ENCODE measurements at places on chromosomes 11 and 22.
A peak's percentile ranks its signal among the peaks of the same experiment; 100 is the strongest.

- H3K4me3 ChIP-seq = no peak overlapping the region
- no peak for DNase-seq
- peaks cover 1% of the 10 kb centered on the region for H3K4me1 ChIP-seq
- peaks cover 1% of the 10 kb centered on the region for H3K36me3 ChIP-seq
Observed at GRCh38 chr11:31387379-31387778, 17.7 kb downstream of the DNAJC24 start.

DNA sequence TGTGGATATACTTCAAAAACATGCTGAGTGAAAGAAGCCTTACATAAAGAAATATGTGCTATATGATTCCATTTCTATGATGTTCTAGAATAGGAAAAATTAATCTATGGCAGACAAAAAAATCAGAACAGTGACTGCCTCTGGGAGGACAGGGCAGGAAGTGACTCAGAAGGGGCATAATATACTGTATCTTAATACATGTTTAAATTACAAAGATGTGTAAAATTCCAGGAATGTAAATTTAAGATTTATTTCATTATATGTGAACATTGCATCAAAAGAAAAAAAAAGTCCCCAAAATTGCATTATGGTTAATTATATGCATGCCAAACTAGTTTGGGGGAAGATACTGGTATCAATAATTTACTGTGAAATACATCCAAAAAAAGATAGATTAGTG is 32.2 kb downstream of the SBF2 start:
- no peak for DNase-seq
- no peaks in the 10 kb centered on the region for H3K36me3 ChIP-seq
- no peak overlapping the region for H3K27ac ChIP-seq
- H3K27me3 ChIP-seq = peaks cover 3% of the 10 kb centered on the region
- H3K4me3 ChIP-seq = no peak overlapping the region
- no peaks in the 10 kb centered on the region for H3K4me1 ChIP-seq

DNA sequence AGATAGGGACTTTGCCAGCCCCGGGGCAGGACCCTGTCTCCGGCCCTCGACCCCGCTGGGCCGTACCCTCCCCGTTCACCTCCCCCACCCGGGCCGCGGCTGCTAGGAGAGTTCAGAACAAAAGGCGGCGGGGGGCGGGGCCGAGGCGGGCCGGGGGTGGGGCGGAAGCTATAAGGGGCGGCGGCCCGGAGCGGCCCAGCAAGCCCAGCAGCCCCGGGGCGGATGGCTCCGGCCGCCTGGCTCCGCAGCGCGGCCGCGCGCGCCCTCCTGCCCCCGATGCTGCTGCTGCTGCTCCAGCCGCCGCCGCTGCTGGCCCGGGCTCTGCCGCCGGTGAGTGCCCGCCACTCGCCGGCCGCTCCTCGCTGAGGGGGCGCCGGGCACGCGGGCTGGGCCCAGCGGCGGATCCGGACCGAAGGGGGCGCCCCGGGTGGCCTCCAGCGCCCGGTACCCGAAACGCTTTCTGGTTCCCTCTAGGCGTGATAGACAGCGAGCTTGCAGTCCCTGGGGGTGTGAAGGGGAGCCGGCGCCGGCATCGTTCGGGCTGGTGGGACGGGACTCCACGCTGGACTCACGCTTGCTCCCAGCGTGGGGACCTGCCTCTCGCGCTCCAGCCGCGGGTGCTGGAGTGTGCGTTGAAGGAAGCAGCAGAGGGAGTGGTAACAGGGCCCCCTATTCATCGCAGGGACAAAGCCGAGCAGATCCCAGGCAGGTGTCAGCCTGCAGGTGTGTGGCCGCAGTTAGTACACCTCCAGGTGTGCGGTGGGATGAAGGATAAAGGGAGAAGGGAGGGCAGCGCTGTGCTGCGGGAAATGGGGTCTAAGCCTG is at the start of gene MMP11:
Gene MMP11, plus strand, starts transcription at position 201 of the 825 bp plus-strand sequence. Its CDS starts 22 bp downstream, at position 223.
- H3K4me1 ChIP-seq = peaks cover 6% of the 10 kb centered on the region
- no peak within 1 kb of the TSS for H3K27ac ChIP-seq
- H3K36me3 ChIP-seq = no peaks in the 10 kb centered on the region
- H3K4me3 ChIP-seq = peak within 1 kb of the TSS; percentile 75
- peaks cover 13% of the 10 kb centered on the region for H3K27me3 ChIP-seq

- no peak overlapping the region for H3K4me3 ChIP-seq
- no peaks in the 10 kb centered on the region for H3K4me1 ChIP-seq
- H3K27me3 ChIP-seq = no peaks in the 10 kb centered on the region
- DNase-seq = no peak
Observed at GRCh38 chr11:16880184-16880801, 133.9 kb downstream of the PLEKHA7 start.

DNA sequence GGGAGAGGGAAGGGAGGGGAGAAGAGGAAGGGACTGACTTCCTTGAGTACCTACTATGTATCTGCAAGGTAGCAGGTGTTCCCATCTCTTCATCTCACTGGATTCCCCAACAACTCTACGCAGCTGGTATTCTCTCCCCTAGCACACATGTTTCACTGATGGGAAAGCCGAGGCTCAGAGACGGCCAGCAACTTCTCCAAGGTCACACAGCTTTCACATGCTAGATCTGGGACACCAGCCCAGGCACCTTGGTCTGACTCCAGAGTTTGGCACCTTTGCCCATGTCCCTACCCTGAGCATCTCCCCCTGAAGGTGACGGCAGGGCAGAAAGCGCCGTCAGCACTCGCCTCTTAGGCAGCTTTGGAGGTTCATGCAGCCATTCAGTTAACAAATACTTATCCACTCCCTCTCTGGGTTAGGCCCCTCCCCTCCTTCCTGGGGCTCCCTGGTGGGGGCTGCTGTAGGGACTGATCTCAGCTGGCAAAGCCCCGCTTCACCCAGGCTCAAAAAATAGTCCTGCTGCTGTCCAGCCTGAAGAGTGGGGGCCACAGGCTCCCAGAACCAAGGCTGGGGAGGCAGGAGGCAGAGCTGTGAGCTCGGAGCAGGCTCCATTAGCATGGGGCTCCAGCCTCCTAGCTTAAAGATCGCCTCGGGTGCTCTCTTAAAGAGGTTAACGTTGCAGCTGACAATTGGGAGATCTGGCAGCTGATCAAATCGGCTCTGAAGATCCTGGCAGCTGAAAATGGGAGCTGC is 79.4 kb downstream of the IGLL1 start:
- no peak overlapping the region for H3K27ac ChIP-seq
- H3K4me1 ChIP-seq = peaks cover 7% of the 10 kb centered on the region
- no peaks in the 10 kb centered on the region for H3K36me3 ChIP-seq
- no peak for DNase-seq
- H3K27me3 ChIP-seq = no peaks in the 10 kb centered on the region
- H3K4me3 ChIP-seq = no peak overlapping the region

- H3K36me3 ChIP-seq = no peaks in the 10 kb centered on the region
- H3K27ac ChIP-seq = no peak overlapping the region
- H3K4me1 ChIP-seq = no peaks in the 10 kb centered on the region
Observed at GRCh38 chr11:119515771-119516400, 92.9 kb upstream of the THY1 start.

- H3K4me3 ChIP-seq = no peak overlapping the region
- H3K4me1 ChIP-seq = no peaks in the 10 kb centered on the region
- H3K27ac ChIP-seq = no peak overlapping the region
- H3K36me3 ChIP-seq = no peaks in the 10 kb centered on the region
Observed at GRCh38 chr22:39292561-39293074, 26.8 kb downstream of the RPL3 start.

- H3K27ac ChIP-seq = no peak overlapping the region
- H3K27me3 ChIP-seq = peaks cover 7% of the 10 kb centered on the region
- H3K4me1 ChIP-seq = peaks cover 19% of the 10 kb centered on the region
- no peaks in the 10 kb centered on the region for H3K36me3 ChIP-seq
- no peak for DNase-seq
Observed at GRCh38 chr11:9057007-9057406, 34.4 kb downstream of the SCUBE2 start.

DNA sequence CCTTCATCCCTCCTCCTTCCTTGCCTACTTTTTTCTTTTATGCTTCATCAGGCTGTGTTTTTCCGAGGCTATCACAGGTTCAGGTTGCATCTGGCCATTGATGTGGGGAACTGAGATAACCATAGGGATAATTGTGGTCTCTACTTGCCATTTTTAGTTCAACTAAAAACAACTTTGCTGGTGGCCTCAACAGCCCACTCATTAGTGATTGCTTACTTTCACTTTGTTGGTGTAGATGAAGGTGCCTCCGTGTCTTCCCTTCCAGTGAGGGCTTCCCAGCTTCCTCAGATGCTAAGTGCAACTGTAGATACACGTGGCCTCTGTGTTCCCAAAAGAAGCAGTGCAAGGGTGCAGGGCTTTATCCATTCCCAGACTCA is 35.0 kb downstream of the KCNJ1 start:
- H3K36me3 ChIP-seq = peaks cover 2% of the 10 kb centered on the region
- peaks cover 24% of the 10 kb centered on the region for H3K4me1 ChIP-seq
- H3K27me3 ChIP-seq = peaks cover 6% of the 10 kb centered on the region
- H3K4me3 ChIP-seq = peak overlapping the region; percentile 71
- no peak for DNase-seq

DNA sequence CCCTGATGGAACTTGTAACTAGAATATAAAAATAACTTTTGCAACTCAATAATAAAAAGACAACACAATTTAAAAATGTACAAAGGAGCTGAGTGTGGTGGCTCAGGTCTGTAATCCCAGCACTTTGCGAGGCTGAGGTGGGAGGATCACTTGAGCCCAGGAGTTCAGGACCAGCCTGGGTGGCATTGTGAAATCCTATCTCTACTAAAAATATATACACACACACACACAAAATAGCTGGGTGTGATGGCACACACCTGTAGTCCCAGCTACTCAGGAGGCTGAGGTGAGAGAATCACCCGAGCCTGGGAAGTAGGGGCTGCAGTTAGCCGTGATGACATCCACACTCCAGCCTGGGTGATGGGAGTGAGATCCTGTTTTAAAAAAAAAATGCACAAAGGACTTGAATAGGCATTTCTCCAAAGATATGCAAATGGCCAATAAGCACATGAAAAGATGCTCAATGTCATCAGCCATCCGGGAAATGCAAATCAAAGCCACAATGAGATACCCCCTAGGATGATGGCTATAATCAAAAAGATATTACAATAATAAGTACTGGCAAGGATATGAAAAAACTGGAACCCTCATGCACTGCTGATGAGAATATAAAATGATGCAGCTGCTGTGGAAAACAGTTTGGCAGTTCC is 59.8 kb upstream of the SEPTIN5 start:
- H3K36me3 ChIP-seq = no peaks in the 10 kb centered on the region
- H3K27ac ChIP-seq = no peak overlapping the region
- H3K4me3 ChIP-seq = no peak overlapping the region
- DNase-seq = no peak

DNA sequence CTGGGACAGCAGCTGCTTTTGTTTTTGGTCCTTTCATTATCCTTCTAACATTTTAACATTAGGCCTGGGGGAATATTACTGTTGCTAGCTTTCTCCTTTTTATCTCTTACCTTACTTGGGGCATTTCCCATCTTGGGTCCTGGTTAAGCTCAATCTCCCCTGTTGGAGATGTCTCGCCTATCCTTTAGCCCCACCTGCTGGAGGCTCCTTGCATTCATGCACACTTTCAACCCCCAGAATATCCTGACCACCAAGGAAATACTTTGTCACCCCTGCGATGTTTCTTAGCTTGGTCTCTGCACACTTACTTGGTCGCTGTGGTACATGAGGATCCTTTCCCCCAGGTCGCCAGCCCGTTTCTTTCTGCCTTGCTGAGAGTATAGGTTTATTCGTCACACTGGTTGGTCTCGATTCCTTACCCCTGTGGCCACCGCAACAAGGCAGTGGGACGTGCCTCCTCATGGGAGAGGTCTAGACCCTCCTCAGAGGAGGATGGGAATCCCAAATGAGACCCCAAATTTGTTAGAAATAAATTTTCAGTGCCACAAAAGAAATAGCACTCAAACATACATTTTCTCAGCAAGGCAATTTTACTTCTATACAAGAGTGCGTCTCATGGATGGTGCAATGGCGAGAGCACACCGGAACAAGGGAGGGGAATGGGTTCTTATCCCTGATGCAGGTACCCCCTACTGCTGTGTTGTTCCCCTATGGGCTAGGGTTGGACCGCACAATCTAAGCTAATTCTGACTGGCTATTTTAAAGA is 5.4 kb upstream of the TXN2 start:
- peaks cover 18% of the 10 kb centered on the region for H3K36me3 ChIP-seq
- H3K4me3 ChIP-seq = no peak overlapping the region
- H3K4me1 ChIP-seq = peaks cover 4% of the 10 kb centered on the region
- no peaks in the 10 kb centered on the region for H3K27me3 ChIP-seq
- peak; percentile 32 for DNase-seq

GRCh38 chr11:67450796-67451657 is 1.5 kb downstream of the GPR152 start:
- DNase-seq = no peak
- H3K4me1 ChIP-seq = peaks cover 18% of the 10 kb centered on the region
- H3K4me3 ChIP-seq = no peak overlapping the region
- no peaks in the 10 kb centered on the region for H3K36me3 ChIP-seq
- H3K27ac ChIP-seq = no peak overlapping the region

GRCh38 chr11:132751516-132752250 is 780.6 kb downstream of the OPCML start:
- no peaks in the 10 kb centered on the region for H3K4me1 ChIP-seq
- DNase-seq = no peak
- H3K4me3 ChIP-seq = no peak overlapping the region
- H3K27me3 ChIP-seq = no peaks in the 10 kb centered on the region
- no peak overlapping the region for H3K27ac ChIP-seq

DNA sequence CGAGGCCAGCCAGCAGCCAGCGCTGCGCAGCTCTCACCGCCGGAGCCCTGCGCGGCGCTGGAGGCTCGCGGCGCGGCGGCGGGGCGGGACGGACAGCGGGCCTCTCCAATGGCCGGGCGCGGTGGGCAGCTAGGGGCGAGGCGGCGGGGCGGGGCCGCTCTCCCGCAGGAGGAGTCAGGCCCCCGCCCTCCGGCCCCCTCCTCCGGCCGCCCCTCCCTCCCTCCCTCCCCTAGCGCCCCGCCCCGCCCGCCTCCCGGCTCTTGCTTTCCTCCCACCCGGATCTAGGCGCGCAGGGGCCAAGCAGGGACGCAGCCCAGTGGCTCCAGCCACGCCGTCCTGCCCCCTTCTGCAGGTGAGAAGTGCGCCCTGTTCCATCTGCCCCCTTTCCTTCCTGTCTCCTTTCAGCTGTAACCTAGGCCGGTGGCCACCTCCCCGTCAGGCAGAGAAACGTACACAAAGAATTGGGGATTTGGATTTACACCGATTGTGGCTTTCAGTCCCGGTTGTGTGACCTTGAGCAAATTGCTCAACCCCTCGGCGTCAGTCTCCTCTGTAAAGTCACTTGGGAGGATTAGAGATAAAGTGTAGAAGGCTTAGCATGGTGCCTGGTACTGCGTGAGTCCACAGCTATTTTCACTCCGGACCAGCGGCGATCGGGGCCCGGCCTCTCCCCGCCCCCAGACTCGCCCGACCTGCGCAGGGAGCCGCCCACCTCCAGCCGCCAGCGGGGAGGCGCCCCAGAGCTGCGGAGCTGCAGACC is at the start of gene FZD4:
Gene FZD4, minus strand, starts transcription at position 35 of the 760 bp plus-strand sequence. CDS start 310 bp downstream, outside the sequence.
- H3K27ac ChIP-seq = no peak within 1 kb of the TSS
- peaks cover 11% of the 10 kb centered on the region for H3K4me1 ChIP-seq
- H3K4me3 ChIP-seq = peak within 1 kb of the TSS; percentile 97
- peak; percentile 75 for DNase-seq
- H3K27me3 ChIP-seq = peaks cover 72% of the 10 kb centered on the region
